T-helper 17 cell (primary cell): ENCODE measurements at places on chromosomes 2 and 18. TPM values are rescaled to one million over a fixed set of nuclear protein-coding genes. Genes with fewer than 3 reads are reported as not detected.

RIT2 gene
- not detected for total RNA-seq

BAZ2B gene
- 30.7 TPM for total RNA-seq

RAD51AP2 gene
- not detected for total RNA-seq

RFTN2 gene
- total RNA-seq: 0.05 TPM

CFAP65 gene
- not detected for total RNA-seq

TXNDC2 gene
- not detected for total RNA-seq

ORC4 gene
- total RNA-seq: 32.7 TPM

ZDBF2 gene
- 14.0 TPM for total RNA-seq
